ENCODE measurements at places on chromosomes 3 and 15. TPM values are rescaled to one million over a fixed set of nuclear protein-coding genes. Genes with fewer than 3 reads are reported as not detected.

- no peak for DNase-seq
Measured at GRCh38 chr3:180433152-180433551, 168.8 kb upstream of the TTC14 start.

DNA sequence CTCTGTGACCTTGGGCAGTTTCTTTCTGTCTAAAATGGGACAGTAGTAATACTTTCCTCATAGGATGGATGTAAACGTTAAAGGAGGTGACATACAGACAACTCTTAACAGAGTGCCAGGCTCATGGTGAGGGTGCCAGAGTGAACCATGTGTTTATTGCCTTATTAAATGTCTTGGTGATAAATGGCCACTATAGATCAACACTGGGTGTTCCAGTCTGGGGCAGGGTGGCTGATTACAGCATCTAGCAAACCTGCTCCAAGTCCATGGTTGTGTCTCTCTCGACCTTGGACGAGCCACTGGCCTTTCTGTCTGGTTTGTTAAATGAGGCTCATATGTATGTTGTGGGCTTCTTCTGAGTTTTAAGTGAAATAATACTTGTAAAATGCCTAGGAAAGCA is 75.1 kb downstream of the TRAK1 start:
- DNase-seq, result no peak

DNA sequence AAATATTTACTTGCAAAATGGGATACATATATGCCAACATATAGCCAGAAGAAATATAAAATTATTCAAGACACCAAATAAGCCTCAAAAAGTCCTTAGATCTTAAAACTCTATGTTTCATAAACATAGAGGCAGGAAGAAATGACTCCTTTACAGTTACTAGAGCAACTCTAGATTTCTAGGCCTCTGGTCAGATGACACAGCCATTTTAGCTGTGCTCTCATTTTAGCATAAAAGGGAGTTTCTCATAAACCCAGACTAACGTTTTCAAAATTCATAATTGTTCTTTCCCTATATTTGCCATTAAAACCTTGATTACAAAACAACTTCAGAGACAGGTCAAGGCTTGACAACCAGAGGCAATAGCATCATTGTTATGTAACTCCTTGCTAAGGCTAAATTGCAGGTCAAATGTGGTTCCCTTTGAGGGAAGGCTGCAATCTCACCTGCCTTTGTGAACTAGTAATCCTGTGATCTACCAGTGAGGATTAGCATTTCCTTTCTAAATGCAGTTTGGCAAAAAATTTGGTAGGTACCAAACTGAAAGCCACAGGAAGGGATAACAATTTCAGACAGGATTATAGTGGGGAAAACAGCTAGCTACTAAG is 8.2 kb downstream of the THOC7 start:
- peak; percentile 62 for DNase-seq

- peak; percentile 67 for DNase-seq
Measured at GRCh38 chr15:93036951-93037819, 51.8 kb downstream of the RGMA start.

- peak; percentile 57 for DNase-seq
Measured at GRCh38 chr3:192409838-192410683, 317.3 kb downstream of the FGF12 start.

GRCh38 chr3:110969229-110970211 is 102.1 kb upstream of the NECTIN3 start:
- no peak for DNase-seq

CCDC191 gene
- total RNA-seq, result 0.80 TPM

- DNase-seq, result no peak
Measured at GRCh38 chr15:62870216-62870615, 172.3 kb upstream of the TPM1 start.

ITIH1 gene
- not detected for total RNA-seq

DNA sequence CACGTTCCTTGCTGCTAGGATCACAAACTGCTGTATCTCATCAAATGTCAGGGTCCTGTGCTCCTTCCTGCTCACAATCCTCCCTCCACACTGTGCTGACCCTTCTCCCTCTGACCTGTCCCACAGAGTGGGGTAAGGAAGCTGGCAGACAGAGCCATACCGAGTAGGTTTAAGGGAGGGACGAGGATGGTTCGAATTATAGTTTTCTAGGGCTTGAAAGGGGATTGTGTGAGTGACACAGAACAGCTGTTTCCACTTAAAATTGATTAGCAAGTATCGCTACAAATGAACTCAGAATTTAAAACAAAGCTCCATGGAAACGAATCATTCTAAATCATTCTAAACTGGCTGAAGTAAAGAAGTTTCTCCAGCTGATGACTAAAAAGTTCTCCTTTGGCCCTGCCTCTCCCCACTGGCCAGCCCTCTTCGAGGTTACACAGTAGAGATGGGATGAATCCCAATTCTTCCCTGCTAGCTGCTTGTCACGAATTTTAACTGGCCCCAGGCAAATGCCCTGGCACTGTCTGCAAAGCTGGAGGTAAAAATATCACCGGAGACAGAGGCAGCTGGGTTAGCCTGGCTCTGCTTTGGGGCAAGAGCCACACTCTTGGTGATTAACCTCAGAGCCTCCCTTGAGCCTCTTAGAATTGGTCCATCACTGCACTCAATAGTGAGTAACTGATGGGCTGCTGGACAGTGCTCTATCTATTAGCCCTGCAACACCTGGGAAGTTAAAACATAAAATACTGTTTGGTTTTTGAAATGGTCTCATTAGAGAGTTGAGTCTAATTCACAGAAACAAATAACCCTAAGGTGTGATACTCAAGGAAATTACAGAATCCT is 194.9 kb downstream of the CHST2 start:
- no peak for DNase-seq

- no peak for DNase-seq
Measured at GRCh38 chr3:26091096-26091495, 301.2 kb downstream of the OXSM start.

DNA sequence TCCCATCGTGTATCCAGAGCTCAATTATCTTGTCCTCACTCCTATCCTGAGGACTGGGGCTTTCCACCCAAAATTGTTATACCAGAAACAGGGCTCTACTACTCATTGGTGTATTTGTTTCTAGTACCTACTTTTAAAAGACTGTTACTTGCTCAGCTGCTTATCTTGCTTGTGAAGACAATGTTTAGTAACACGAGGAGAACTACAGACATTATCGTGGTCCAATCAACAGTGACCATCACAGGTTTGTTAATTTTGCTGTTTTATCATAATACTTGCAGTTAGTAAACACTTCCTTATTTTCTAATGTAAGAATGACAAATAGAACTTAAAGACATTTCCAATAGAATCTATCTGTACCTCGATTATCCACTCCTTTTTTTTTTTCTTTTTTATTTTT is 13.5 kb downstream of the LRCH3 start:
- DNase-seq, result no peak

DNA sequence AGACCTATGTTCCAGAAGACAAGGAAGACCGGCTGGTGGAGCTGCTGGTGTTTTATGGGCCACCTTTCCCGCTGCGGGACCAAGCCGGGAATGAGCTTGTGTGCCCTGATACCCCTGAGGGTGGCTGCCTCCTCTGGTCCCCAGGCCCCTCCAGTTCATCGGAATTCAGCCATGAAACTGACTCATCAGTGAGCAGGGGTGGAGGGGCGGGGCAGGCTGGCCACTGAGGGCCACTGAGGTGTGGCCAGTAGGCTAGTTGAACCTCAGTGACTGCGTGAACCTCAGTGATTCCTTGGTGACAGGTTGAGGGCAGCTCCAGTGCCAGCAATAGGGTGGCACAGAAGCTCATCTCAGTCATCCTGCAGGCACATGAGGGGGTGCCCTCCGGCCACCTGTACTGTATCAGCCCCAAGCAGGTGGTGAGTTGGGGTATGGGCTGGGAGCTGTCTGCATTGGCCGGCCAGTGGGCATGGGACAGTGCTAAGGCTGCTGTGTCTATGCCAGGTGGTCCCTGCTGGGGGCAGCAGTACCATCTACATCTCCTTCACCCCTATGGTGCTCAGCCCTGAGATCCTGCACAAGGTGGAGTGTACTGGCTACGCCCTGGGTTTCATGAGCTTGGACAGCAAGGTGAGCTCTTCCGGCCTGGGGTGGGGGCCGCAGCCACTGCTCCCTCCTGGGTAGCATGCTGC is 20.3 kb downstream of the ACAA1 start:
- DNase-seq, result no peak

GRCh38 chr3:38608961-38609360 is 40.5 kb downstream of the SCN5A start:
- DNase-seq, result no peak

NUP210 gene
- 40.1 TPM for total RNA-seq

GRCh38 chr3:179322286-179323196 is at the start of gene ZNF639:
Gene ZNF639 (plus strand): TSS chr3:179323031. CDS start chr3:179328294, 5,263 bp downstream.
- peak; percentile 98 for DNase-seq

GRCh38 chr15:65371976-65372786 is 5.6 kb downstream of the IGDCC3 start:
- DNase-seq, result peak; percentile 24

DNA sequence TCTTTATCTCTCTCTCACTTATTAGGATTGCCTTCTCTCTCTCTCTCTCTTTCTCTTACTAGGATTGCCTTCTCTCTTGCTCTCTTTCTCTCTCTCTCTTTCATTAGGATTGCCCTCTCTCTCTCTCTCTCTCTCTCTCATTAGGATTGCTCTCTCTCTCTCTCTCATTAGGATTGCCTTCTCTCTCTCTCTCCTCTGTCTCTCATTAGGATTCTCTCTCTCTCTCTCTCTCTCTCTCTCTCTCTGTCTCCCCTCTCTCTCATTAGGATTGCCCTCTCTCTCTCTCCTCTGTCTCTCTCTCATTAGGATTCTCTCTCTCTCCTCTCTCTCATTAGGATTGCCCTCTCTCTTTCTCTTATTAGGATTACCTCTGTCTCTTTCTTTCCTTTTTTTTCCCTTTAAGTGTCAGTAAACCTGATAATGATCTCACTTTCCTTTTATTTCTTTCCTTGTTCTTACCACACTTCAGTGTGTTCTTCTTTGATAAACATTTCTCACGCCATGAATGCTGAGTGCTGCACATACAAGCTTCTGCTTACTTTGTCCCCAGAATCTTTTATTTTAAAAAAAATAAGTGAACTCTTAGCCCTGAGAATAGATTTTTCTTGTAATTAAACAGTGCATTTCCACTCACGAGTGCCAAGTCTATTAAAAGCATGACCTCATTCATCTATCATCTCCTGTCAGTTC is 243.4 kb upstream of the TBC1D5 start:
- no peak for DNase-seq

Data from H7 (cell line).